ENCODE measurements at places on chromosomes 1 and 21. TPM values are rescaled to one million over a fixed set of nuclear protein-coding genes. Genes with fewer than 3 reads are reported as not detected.

Gene MYBPHL
- not detected for total RNA-seq

Gene AMY1B
- not detected for total RNA-seq

Gene LYPD8
- total RNA-seq = not detected

Gene CLCA2
- 59.8 TPM for total RNA-seq

Gene GPR157
- 26.0 TPM for total RNA-seq

Gene ANXA9
- total RNA-seq = not detected

Gene TEDDM1
- not detected for total RNA-seq

Gene TDRD10
- not detected for total RNA-seq

Gene TIAM1
- total RNA-seq = 13.7 TPM

Gene NBPF6
- total RNA-seq = not detected

Gene CD247
- not detected for total RNA-seq

Gene MYBPH
- total RNA-seq = not detected

Gene IGSF3
- 66.9 TPM for total RNA-seq

Gene PTPN22
- total RNA-seq = 0.96 TPM

Gene CYP4Z1
- total RNA-seq = not detected

Gene PRAMEF8
- total RNA-seq = not detected

Gene COL8A2
- total RNA-seq = 3.0 TPM

Gene RHBG
- total RNA-seq = not detected

Gene VANGL1
- 24.1 TPM for total RNA-seq

Gene PTPN7
- total RNA-seq = not detected

Gene PERM1
- total RNA-seq = not detected

Gene CLCA4
- 0.96 TPM for total RNA-seq

Gene SPRR2A
- 3.0 TPM for total RNA-seq

Gene AUNIP
- total RNA-seq = 2.8 TPM

Gene GOLT1A
- 1.4 TPM for total RNA-seq

Gene ELOVL1
- total RNA-seq = 90.6 TPM

Gene EXTL1
- not detected for total RNA-seq

Gene DCST2
- total RNA-seq = 0.64 TPM

Gene LRRC38
- not detected for total RNA-seq

Gene CRYZL1
- 10.8 TPM for total RNA-seq

Gene FLG2
- not detected for total RNA-seq

Gene MYCL
- total RNA-seq = 7.0 TPM

Gene KRTAP12-4
- not detected for total RNA-seq

Gene CACNA1E
- total RNA-seq = not detected

Gene SEMA6C
- total RNA-seq = 0.21 TPM

Gene OR2L3
- total RNA-seq = not detected

Gene FCRL2
- not detected for total RNA-seq

Gene COL9A2
- total RNA-seq = not detected

Gene FHAD1
- not detected for total RNA-seq

Gene ATP1A2
- not detected for total RNA-seq

Gene TMEM125
- total RNA-seq = 9.0 TPM

Gene MYOCOS
- not detected for total RNA-seq

Gene ZC3H12A
- total RNA-seq = 59.0 TPM

Gene ZNF648
- total RNA-seq = not detected

Gene PTCH2
- total RNA-seq = not detected

Gene HIVEP3
- total RNA-seq = not detected

Gene LORICRIN
- total RNA-seq = not detected

Gene NUDT4B
- total RNA-seq = 4.6 TPM
